Neuronal stem cell (in vitro differentiated cells): ENCODE measurements at places on chromosomes 7 and 10.
A peak's percentile ranks its signal among the peaks of the same experiment; 100 is the strongest.

- DNase-seq = no peak
Measured at GRCh38 chr10:49645871-49646870, 32.3 kb downstream of the CHAT start.

DNA sequence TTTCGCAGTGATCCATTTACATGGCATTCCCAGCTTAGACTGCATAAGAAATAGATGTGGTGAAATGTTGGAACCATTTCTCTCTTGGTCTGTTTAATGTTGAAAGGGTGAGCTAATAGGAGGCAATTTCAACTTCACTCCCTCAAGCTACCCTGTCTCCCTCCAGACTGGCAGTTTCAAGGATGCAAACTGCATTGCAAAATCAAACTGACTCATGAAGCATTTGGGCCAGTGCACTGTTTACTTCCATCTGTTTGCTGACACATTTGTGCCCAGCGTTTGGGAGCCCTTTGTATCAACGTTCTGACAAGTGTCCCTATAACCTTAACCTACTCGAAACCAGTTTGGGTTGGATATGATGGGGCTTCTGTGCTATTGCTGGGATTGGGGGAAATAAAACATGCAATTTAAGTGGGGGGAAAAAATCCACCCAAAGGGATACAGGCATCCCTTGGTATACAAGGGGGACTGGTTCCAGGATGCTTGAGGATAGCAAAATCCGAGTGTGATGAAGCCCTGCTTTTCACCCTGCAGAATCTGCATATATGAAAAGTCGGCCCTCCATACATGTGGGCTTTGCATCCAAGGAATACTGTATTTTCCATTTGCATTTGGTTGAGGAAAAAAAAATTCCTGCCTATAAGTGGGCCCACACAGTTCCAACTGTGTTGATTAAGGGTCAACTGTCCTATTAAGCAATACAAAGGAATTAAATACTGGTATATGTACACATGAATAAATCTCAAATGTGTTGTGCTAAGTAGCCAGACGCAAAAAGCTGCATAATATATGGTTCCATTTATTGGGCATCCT, 15.6 kb downstream of the RHEB start:
- no peak for DNase-seq

DNA sequence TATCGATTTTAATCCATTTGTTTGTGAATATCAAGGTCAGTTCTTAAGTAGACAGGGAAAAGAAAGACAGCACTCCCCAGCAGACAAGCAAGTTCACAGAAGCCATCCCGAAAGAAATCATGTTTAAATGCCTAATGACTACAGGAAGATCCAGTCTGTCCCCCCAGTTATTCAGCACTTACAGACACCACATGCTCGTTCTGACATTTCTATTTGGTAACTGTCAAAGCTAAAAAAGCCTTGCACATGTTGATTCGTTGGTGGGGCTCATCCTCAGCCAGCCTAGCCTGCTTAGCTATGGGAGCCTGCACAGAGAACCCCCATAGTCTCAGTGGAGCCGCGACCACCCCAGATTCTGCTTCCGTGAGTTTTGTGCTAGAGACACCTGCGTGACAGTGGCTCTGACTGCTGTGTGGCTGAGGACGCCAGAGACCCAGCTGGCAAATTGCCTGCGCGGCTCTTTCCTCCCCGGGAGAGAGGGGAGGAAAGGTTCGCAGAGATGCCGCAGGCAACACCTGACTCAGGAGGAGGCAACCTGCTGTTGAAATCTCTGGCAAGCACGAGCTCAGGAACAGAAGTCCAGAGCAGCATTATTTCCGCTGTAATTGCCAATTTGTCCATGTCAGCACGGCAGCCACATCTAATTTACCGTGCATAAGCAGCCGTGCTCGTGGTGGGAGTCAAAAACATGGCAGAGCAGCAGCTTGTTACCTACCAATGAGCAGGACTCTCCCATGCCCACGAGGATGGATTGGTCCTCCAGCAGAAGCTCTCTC, 194.2 kb downstream of the GPAM start:
- no peak for DNase-seq

DNA sequence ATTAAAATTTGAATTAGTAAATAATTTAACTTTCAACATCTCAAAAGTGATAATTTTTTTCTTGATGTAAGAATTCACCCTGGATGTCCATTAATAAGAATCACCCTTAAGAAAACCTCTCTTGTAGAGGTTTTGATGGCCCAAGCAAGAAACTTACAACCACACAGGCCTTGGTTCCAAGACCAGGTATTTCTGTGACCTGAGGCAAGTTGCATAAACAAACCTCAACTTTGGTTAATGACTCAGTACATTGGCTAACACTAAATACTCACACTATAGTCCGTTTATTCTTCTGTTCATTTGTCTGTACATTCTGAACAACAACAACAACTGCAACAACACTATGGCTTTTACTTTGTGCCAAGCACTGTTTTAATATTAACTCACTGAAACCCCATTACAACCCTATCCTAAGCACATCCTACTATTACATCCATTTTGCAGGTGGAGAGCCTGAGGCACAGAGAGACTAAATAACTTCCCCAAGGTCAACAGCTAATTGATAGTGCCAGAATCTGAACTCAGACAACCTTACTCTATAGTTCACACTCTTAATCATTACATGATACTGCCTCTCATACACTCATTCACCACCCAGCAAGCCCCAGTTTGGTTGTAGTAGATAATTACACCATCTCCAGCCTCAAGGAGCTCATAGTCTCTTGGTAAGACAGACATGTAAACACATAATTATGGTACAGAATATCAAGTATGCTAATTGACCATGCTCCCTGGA, 6.6 kb downstream of the ANK3 start:
- no peak for DNase-seq

DNA sequence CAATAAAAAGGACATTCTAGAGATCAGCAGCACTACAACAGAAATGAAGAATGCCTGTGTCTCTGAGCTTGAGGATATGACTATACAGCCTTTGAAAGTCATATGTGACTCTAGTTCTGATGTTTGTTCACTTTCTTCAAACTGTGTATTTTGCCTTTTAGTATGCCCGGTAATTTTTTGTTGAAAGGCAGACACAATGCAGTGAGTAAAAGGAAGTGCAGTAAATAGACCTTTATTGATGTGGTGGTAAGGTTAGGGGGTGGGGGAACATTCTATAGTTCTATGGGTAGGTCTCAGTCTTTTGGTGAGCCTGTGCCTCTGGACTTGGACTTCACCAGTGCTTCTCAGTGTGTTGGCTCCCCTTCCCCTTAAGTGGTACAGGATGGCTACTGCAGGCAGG, 143.5 kb upstream of the CDC14C start:
- no peak for DNase-seq

GRCh38 chr10:79409726-79410085, 35.7 kb downstream of the ZCCHC24 start:
- DNase-seq = no peak

- DNase-seq = no peak
Measured at GRCh38 chr10:103451091-103451813, 918 bp downstream of the CALHM2 start.

DNA sequence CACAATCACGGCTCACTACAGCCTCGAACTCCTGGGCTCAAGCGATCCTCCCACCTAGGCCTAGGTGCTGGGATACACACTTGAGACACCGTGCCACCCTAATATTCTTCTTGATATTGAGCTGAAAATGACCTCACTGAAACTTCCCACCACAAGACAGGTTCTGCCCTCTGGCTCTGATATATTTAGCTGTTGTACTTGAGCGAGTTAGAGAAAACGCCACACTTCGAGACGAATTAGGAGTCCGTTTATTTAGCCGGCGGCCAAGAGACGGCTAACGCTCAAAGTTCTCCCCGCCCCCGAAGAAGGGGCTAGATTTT, 17.9 kb downstream of the ZC3HAV1 start:
- DNase-seq = no peak

DNA sequence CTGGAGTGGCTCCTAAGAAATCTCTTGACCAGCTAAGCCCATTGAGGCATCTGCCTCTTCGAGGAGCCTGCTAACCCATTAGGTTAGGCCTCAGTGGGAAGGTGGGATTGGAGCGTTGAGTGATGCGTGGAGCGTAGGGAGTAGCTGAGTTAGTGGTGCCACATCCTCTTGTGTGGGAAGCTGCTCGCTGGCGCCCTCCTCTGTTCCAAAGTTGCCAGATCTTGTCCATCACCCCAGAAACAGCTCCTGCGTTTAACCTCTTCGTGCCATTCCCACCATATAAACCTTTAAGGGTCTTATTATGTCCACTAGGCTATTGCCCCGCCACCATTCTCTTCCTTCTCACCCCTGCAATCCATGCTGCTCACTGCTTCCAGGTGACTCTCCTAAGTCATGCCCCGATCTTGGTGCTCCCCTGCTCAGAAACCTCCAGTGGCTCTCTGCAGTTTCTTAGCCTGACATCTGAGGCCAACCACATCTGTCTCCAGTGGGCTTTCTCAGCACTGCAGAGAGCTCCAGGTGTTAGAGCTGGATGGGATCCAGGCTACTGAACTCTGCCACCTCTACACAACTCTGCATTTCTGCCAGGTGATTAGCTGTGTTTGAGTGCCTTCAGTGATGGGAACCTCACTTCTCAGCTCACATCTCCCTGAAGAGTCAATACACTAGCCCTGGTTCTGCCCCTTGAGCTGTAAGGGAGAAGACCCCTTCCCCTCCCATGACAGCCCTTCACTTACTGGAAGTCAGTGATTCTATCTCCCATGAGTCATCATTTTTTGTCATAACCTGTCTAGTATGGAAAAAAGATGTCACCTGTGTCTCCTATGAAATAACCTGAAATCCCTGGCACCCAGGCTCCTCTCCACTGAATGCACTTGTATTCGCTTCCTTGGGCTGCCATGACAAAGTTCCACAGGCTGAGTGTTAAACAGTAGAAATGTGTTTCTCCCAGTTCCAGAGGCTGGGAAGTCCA, 65.0 kb upstream of the FGFR2 start:
- peak; percentile 32 for DNase-seq

- no peak for DNase-seq
Measured at GRCh38 chr7:151254851-151255250, 6.4 kb upstream of the SMARCD3 start.

DNA sequence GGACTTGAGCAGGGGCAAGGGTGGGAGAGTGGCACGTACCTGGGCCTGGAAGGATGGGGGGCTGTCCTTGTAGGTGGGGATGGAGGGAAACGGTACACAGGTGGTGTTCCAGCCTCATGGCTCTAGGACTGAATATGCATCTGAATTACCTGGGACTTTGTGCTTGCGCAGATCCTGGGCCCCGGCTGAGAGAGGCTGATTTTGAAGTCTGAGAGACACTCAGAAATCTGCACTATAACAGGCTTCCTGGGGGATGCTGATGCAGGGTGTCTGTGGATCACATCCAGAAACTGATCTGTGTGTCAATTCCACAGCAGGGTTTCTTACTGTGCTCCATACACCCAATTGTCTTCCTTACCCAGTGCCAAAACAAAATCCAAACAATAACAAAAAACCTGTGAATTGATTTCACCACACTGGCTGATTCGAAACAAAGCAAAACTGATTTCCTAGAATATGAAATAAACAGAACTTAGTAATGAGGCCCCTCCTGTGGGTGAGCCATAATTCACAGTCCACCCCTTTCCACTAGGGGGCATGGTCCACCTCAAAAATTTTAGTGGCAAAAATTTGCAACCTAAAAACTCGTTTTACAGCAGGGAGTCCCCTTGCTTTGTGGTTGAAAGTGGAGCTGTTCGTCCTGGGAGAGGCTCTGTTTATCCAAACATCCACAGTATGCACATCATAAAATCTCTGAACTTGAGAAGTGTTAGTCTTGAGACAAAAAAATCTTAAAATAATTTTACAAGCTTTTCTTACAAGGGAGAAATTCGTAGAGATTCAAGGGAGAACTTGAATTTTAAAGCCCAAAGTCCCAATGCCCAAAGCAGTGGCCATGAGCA, 32.0 kb upstream of the PLEKHA1 start:
- peak; percentile 21 for DNase-seq

GRCh38 chr7:109276348-109276747, 706.7 kb downstream of the DNAJB9 start:
- no peak for DNase-seq

DNA sequence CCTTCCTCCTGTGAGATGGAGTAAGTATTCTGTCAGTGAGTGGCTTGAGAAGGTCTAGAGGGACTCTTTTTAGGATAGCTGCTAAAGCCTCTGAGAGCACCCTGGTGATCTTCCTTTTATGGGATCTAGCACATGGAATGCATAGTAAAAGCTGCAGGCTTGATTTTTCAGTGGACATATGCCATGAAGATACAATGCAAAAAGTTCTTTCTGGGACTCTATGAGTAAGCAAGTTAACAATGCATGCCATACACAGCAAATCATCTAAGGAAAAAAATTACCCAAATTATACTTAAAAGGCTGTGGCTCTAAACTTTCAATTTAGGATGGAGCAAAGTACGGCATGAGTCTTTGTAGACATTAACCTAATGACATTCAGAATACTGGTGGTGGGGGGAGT, 154.5 kb downstream of the SGMS1 start:
- no peak for DNase-seq

DNA sequence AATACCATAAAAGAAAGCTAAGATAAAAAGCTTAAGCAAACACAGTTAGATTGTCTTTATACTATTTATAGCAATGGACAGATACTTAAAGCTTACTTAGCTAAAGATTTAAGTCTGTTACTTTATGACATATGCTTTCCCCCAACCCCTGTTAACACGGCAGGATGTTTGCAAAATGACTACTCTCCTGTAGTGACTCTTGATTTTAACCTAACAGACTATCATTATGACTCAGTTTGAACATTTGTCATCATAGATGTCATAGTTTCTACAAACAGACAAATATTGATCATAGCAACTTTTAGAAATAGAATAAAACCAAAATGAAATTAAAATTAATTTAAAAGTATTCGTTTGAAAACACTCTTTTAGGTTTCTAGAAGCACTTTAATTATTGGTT, 7.8 kb upstream of the COMMD3 start:
- DNase-seq = no peak

GRCh38 chr10:91598211-91598977, 34.5 kb downstream of the PPP1R3C start:
- no peak for DNase-seq

- DNase-seq = no peak
Measured at GRCh38 chr7:151723321-151723720, 153.6 kb downstream of the PRKAG2 start.

GRCh38 chr7:22876986-22877729, 54.5 kb upstream of the TOMM7 start:
- DNase-seq = no peak

DNA sequence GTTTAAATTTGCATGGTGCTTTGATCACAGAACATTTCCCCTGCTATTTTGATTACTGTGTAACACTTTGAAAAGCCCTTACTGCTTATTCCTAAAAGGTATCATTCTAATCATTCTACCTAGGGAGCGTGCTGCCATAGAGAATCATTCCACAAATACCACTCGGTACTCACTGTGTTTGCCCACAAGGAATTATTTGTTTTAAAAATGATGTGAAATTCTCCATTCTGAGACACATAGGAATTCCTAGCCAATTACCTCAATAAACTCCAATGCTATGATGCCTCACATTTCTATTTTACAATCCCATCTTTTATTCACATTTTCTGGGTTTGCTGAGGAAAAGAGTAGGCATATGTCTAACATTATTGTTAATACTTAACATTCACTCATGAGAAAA, 16.2 kb upstream of the TES start:
- DNase-seq = no peak
